ENCODE measurements at places on chromosomes 2 and 18.

DNA sequence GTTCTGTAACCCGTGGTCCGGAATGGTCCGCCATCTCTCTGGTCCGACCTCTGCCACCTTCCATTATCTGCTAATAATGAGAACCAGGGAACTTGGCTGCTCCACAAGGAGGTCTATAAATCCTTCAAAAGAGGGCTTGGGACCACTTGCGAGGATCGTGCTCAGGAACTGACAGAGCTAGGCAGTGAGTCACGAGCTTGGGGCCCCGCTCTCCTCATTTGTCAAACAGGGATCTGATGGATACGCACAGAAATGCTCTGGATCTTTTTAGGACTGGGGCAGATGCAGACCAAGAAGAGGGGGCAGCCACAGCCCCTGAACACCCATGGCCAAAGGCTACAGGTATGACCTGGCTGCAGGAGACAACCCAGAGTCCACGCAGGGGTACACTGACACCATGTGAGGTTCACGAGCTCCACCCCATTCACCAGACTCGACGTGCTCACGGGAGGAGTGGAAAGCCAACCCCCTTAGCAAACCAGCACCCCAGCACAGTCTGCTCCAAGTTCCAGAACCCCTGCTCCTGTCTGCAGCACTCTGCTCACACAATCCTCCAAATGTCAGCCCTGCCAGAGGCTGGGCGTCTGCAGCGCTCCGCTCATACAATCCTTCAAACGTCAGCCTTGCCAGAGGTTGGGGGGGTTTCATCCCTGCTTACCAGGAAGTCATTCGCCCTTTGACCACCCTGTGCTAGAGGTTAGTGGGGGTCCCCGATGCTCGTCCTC is 45.8 kb downstream of the ANO7 start:
- no peak for DNase-seq

- peak; percentile 74 for DNase-seq
Observed at GRCh38 chr2:177598326-177599138, 206.0 kb downstream of the AGPS start.

DNA sequence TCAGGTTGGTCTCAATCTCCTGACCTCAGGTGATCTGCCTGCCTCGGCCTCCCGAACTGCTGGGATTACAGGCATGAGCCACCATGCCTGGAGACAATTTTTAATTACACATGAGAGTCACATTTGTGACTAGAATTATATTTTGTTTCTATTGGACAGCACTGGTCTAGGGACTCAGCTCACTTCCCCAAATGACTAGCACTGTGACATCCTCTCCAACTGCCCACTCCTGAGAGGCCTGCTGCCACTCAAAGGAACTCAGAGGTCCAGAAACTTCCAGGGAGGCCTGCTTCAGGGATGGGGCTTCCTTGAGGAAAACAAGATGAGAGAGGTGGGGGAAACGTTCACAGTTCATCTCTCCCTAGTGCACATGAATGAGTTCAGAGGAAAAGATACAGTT is 29.5 kb downstream of the TMEM163 start:
- DNase-seq, result no peak

DNA sequence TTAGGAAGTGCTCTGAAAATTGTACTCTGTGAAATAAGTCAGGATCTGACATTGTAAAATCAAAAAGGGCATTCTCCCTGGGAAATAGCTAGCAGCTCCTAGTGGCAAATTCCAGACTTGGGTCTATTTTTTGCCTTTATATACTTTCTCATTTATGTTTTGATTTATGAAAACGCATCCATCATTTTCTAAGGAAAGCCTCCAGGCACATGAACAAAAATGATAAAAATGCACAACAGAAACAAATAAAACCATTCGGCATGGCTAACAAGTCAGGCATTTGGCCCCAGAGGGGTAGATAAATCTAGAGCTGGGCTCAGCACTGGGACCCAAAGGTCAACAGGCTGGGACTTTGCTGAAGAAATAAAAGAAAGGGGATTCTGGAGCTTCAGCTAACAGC is 167.0 kb downstream of the BCL11A start:
- no peak for DNase-seq

- no peak for DNase-seq
Observed at GRCh38 chr2:71811726-71812125, 335.9 kb downstream of the CYP26B1 start.

GRCh38 chr2:48799601-48800000 is 44.1 kb upstream of the LHCGR start:
- DNase-seq, result no peak

GRCh38 chr18:37661061-37661460 is 95.5 kb upstream of the CELF4 start:
- no peak for DNase-seq

DNA sequence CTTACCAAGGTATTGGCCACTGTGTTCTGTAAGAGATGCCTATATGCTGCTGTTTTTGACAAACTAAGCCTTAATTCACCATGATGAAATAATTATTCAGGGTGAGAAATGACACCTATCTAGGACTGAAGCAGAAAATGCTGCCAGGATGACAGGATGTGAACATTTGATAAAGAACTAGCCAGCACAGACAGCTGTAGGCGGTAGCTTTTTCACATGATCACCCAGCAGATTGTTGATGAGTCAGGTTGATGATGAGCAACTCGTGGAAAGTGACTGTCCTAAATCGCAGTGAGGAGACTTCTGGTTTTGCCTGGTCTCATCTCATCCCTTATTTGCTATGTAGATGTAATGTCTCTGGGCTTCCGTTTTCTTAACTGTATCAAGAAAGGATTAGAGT is 144.1 kb downstream of the PRPF40A start:
- no peak for DNase-seq

GRCh38 chr2:160918906-160919503 is 241.2 kb upstream of the TANK start:
- peak; percentile 74 for DNase-seq

DNA sequence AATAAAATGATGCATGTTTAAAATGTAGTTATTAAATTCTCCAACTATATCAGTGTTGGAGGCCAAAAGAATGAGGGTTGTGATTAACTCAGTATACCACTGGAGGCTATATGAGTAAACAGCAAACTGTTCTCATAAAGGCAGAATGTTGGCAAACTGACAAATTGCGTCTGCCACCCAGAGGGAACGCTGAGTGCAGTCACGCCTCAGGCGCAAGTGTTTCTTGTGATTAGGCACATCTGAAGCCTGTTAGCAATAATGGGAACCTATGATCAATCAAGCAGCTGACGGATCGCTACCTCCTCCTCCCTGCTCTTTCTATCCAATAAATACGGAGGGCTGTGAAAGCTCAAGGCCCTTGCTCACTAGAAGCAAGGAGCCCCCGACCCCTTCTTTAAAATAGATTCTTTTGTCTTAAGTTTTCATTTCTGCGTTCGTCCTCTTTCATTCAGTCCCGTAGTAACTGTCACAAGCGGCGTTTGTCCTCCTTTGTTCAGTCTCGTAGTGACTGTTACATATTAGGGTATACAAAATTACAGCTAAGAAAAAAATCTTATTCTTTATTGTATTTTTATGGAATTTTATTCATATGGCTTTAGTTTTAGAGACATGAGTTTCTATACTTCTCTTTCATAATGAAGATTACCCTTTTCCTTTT is 16.3 kb upstream of the RMND5A start:
- DNase-seq, result no peak

GRCh38 chr2:128531856-128532255 is 213.2 kb upstream of the HS6ST1 start:
- DNase-seq, result no peak

All from NCI-H524 (cell line).